ENCODE measurements at places on chromosomes 7 and 10.

DNA sequence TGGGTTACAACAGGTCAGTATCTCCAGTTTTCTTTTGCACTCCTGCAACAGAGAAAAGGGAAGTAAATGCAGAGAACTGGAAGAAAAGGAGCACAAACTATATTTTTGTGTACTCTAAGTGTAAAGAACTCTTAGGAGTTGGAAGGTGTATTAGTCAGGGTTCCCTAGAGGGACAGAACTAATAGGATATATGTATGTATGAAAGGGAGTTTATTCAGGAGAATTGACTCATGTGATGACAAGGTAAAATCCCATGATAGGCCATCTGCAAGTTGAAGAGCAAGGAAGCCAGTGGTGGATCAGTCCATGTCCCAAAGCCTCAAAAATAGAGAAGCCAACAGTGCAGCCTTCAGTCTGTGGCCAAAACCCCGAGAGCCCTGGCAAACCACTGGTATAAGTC, 22.6 kb upstream of the RAB18 start:
- no peaks in the 10 kb centered on the region for H3K27me3 ChIP-seq
- H3K36me3 ChIP-seq, result no peaks in the 10 kb centered on the region
- no peak overlapping the region for H3K4me3 ChIP-seq
- H3K4me1 ChIP-seq, result no peaks in the 10 kb centered on the region
- H3K27ac ChIP-seq, result no peak overlapping the region
- no peak for DNase-seq

GRCh38 chr7:140667476-140667875, 5.3 kb upstream of the ADCK2 start:
- no peaks in the 10 kb centered on the region for H3K36me3 ChIP-seq
- no peak overlapping the region for H3K4me3 ChIP-seq
- H3K4me1 ChIP-seq, result no peaks in the 10 kb centered on the region
- no peaks in the 10 kb centered on the region for H3K27me3 ChIP-seq
- no peak overlapping the region for H3K27ac ChIP-seq

GRCh38 chr7:37666026-37666799, 17.4 kb upstream of the GPR141 start:
- no peaks in the 10 kb centered on the region for H3K36me3 ChIP-seq
- no peaks in the 10 kb centered on the region for H3K27me3 ChIP-seq
- H3K4me1 ChIP-seq, result peaks cover 2% of the 10 kb centered on the region
- DNase-seq, result no peak
- H3K4me3 ChIP-seq, result no peak overlapping the region

DNA sequence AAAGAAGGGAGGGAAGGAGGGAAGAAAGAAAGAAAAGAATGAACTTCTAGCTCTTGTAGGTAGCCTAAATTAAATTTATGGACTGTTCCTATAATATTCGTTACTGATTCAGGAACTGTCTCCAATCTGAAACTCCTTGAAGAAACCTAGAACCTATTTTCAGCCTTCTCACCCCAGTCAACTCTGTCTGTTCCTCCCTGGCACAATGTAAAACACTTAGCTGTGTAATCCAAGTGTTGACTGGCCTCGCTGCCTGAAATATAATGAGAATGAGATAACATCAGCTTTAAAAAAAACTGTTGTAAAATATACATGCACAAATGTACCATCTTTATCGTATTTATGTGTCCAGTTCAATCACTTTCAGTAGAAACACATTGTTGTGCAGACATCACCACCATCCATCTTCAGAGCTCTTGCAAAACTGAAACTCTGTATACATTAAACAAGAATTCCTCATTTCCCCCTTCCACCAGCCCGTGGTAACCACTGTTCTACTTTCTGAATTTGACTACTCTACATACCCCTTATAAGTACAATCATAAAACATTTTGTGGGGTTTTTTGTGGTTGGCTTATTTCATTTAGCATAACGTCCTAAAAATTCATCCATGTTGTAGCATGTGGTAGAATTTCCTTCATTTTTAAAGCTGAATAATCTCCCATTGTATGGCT, 6.3 kb upstream of the C7orf33 start:
- H3K27me3 ChIP-seq, result no peaks in the 10 kb centered on the region

GRCh38 chr10:44966816-44967509, 7.4 kb downstream of the RASSF4 start:
- peaks cover 2% of the 10 kb centered on the region for H3K4me1 ChIP-seq
- H3K27ac ChIP-seq, result no peak overlapping the region
- no peaks in the 10 kb centered on the region for H3K27me3 ChIP-seq
- no peak for DNase-seq

- H3K4me3 ChIP-seq, result no peak overlapping the region
- H3K4me1 ChIP-seq, result no peaks in the 10 kb centered on the region
- H3K36me3 ChIP-seq, result no peaks in the 10 kb centered on the region
- H3K27ac ChIP-seq, result no peak overlapping the region
Measured at GRCh38 chr10:5565671-5566581, 41.2 kb downstream of the CALML3 start.

- no peaks in the 10 kb centered on the region for H3K36me3 ChIP-seq
- H3K4me1 ChIP-seq, result no peaks in the 10 kb centered on the region
- no peaks in the 10 kb centered on the region for H3K27me3 ChIP-seq
- H3K27ac ChIP-seq, result no peak overlapping the region
- DNase-seq, result peak; percentile 81
Measured at GRCh38 chr10:128150045-128150493, 23.8 kb upstream of the MKI67 start.

GRCh38 chr10:58003945-58004344, 263.7 kb downstream of the IPMK start:
- DNase-seq, result no peak
- no peak overlapping the region for H3K27ac ChIP-seq
- H3K27me3 ChIP-seq, result no peaks in the 10 kb centered on the region
- H3K4me3 ChIP-seq, result no peak overlapping the region
- H3K4me1 ChIP-seq, result peaks cover 2% of the 10 kb centered on the region

- no peaks in the 10 kb centered on the region for H3K4me1 ChIP-seq
- no peak overlapping the region for H3K4me3 ChIP-seq
- H3K27ac ChIP-seq, result no peak overlapping the region
- H3K36me3 ChIP-seq, result no peaks in the 10 kb centered on the region
Measured at GRCh38 chr7:50962962-50963374, 180.3 kb upstream of the GRB10 start.

DNA sequence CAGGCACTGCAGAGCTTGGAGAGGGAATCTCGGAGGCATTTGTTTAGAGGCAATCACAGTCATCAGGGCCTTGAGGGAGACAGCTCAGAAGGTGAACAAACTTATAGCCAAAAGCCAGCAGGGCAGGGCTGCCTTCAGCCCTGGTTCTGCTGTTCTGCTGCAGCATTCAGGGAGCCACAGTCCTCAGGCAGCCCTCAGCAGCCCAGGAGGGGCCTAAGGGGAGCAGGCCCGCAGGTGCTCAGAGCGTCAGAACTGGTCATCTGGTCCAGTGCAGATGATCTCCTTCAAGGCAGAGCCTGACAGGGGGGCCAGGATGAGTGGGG, 84.7 kb downstream of the ARHGAP22 start:
- no peaks in the 10 kb centered on the region for H3K36me3 ChIP-seq
- DNase-seq, result no peak
- H3K4me3 ChIP-seq, result no peak overlapping the region
- H3K4me1 ChIP-seq, result no peaks in the 10 kb centered on the region
- no peaks in the 10 kb centered on the region for H3K27me3 ChIP-seq
- H3K27ac ChIP-seq, result no peak overlapping the region
